ENCODE measurements at places on chromosomes 2 and 18.

DNA sequence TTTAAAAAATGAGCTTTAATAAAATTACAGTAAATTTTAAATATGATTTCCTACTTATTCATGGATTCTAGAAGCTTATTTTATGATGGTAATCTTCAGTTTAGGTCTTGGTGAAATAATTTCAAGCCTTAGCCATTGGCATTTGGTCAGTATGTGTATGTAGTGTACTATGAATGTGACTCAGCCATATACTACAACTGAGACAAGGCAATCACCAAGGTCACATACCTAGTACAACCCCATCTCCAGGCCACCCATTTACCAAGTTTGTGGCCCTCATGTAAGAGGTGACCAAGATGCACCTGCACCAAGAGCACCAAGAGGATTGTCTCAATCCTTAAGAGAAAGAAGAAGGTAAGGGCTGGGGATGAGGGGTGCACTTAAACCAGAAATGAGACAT, 54.8 kb upstream of the FRZB start:
- DNase-seq: no peak

DNA sequence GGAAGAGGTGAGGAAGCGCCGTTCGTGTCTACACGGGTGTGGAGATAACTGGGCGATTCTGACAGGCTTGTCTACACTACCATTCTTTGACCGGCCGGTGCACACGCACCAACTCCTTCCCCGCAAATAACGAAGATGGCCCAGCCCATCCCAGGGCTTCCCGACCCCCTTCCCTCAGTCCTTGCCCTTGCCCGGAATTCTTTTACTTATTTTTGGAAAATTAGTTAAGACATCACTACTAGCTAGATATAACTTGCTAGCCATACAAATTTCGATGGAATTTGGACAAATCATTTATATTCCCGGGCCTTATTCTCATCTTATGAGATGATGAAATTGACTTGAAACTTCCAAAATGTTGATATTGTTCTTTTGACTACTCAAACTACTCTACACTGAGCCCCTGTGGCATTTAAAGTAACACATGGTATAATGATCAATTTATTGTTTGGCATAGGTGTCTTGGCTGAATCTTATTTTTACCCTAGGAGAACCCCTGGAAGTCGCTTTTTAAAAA, 1.3 kb downstream of the ERICH2 start:
- DNase-seq: no peak

- no peak for DNase-seq
Observed at GRCh38 chr2:204898928-204899640, 353.8 kb downstream of the PARD3B start.

DNA sequence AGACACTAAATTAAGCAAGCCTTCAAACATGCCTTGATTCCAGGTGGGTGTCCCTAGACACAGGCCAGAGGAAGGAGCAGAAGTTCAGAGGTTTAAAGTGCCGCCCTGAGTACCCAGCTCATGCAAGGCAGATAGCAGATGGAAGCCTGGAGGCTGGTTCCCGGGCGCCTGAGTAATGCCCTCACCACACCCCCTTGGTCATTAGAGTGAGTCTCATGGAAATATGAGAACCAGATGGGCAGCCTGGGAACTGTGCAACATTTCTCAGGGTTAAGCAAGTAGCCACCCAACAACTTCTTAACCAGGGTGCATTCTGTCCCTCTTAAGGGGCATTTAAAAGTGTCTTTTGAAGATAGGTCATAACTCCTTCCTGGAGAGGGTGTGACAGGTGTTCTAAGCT, 44.1 kb downstream of the TGFA start:
- no peak for DNase-seq

DNA sequence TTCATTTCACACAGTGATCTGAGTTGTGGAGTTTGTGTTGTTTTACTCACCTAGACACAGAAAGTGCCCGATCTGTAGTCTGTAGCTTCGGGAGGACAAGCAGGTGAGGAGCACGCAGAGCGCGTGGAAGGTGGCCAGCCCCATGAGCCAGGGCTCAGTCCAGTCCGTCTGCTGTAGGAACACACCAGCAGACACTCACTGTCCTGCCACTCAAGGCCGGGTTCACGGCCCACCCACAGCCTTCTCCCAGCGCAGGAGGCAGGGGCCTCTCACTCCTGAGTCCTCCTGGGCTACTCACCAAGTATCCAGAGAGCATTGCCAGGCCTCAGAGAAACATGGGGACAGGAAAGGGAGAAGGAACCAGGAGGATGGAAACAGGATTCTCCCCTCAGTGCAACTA, 1.7 kb downstream of the TMEM18 start:
- no peak for DNase-seq

GRCh38 chr2:27875089-27875881, 14.9 kb downstream of the RBKS start:
- DNase-seq: no peak

DNA sequence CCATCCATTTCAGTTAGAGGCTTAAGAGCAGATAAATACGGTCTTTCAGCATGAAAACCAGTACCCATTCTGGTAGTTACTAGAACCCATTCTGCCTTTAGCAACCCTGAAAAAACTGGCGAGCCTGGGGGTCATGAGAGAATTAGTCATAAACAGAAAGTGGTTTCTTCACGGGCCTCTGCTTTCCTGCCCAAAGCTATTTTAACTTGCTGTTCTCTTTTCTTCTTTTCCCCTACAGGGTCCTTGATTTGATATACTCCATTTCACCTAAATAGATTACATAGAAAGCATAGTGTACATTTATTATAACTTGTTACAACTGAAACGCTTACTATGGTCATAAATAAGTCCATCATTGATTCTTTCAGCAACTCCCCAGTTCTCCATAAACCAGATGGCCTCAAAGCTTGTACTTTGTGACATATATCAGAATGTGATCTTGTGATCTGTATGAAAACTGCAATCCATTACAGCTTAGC, 48.3 kb downstream of the WDFY1 start:
- no peak for DNase-seq

GRCh38 chr18:47595831-47596501, 334.5 kb downstream of the SMAD2 start:
- DNase-seq: no peak

GRCh38 chr2:138713069-138713496, 67.1 kb downstream of the NXPH2 start:
- DNase-seq: no peak

- no peak for DNase-seq
Observed at GRCh38 chr2:102187496-102188150, 800 bp downstream of the IL1RL2 start.

DNA sequence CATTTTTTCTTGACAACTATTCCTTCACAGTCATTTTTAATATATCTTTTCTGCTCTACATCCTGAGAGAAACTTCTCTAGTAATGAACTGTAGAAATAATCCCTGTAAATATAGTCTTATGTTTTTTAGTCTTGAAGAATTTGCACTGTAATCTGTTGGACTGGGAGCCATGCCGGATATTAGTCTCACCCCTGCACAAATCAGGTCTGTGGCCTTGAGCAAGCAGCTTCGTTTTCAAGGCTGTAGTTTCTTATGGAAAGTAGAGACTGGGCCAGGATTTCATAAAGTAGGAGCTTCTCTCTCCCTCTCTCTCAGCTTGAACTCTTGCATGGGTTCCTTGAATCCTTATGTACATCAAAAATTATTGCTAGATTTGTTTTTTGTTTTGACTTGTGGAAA, 8.7 kb downstream of the FARP2 start:
- DNase-seq: no peak

GRCh38 chr2:132780651-132781050, 110.6 kb upstream of the LYPD1 start:
- no peak for DNase-seq

- no peak for DNase-seq
Observed at GRCh38 chr2:36415381-36416022, 59.9 kb downstream of the CRIM1 start.

DNA sequence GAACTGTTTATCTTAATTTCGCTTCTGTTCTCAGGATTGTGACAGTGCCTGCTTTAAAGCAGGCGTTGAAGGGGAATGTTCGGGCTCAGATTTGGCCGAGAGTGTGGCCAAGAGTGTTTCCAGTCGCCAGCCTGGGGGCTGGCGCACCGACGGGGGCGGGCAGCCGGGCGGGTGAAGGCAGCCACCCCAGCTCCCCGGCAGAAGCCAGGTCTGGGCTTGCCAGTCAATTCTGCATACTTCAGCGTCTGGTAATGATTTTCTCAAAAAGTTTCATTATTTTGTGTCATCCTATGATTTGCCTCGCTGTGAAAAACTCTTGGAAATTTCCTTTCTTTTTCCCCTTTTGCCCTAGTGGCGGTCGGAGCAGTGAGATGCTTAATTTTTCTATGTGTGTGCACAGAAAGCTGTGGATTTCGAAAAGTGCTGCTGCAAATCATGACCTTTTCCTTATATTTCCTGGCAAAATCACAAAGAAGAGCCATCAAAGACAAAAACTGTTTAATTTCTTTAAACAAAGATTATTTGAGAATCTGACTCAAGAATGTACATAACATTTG, 856 bp downstream of the FAM228A start:
- no peak for DNase-seq

- DNase-seq: no peak
Observed at GRCh38 chr2:69036926-69037325, 23.9 kb downstream of the ANTXR1 start.

DNA sequence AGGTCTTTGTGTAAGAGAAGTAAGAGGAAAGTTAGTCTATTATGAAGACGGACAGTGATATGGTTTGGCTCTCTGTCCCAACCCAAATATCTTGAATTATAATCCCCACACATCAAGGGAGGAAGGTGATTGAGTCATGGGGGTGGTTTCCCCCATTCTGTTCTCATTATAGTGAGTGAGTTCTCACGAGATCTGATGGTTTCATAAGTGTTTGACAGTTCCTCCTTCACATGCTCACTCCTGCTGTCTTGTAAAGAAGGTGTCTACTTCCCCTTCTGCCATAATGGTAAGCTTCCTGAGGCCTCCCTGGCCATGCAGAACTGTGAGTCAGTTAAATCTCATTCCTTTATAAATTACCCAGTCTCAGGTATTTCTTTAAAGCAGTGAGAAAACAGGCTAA, 67.6 kb downstream of the NEURL3 start:
- DNase-seq: no peak

DNA sequence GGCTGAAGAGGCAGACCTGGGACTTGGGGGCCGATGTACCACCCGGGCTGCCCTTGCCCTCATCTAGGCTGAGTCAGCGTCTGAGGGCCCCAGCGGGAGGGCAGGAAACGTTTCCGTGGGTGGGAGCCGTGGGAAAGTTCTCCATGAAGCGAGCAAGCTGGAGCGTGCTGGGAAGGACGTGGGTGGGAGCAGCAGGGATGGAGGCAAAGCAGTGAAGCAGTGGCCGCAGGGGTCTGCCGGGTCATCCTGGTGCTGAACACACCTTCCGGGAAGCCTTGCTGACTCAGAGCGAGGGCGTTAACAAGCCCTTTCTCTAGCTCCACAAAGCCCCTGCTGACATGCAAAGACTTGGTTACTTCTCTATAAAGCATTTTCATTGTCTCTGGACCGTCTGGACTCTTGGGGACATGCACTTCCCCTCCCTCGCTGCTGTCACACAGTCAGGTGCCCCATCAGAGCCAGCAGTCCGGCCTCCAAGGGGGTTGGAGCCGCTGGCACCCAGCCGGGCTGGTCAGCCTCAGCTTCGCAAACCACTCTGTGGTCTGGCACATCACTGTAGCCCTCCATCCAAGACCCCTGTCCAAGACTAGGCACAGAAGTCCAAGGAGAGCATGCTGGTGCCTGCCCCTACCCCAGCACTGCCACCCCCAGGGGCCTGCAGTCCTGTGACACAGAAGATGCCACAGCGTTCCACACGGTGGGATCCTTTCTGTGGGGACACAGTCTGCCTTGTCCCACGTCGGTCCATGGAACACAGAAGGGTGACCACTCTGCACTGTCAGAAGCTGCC, 115.1 kb upstream of the GPC1 start:
- no peak for DNase-seq

- DNase-seq: no peak
Observed at GRCh38 chr2:137968477-137969417, 4.5 kb downstream of the HNMT start.

DNA sequence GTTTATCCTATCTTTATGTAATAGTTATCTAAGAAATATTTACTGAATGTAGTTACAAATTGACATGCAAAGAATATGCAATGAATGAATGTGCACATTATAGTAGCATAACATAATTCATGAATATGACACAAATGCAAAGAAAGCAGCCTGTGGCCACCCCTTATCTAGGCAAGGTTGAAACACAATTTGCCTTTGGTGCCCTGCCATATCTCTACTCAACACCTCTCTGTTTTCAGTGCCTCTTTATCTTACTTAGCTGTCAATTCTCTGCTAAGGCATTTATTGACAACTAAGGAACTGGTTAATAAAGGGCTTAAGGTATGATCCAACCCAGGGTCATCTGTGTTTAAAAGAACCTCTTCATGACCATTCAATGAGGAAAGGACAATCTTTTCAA, 18.9 kb downstream of the REV1 start:
- no peak for DNase-seq

- DNase-seq: no peak
Observed at GRCh38 chr2:4356109-4356508, 652.7 kb downstream of the DCDC2C start.

DNA sequence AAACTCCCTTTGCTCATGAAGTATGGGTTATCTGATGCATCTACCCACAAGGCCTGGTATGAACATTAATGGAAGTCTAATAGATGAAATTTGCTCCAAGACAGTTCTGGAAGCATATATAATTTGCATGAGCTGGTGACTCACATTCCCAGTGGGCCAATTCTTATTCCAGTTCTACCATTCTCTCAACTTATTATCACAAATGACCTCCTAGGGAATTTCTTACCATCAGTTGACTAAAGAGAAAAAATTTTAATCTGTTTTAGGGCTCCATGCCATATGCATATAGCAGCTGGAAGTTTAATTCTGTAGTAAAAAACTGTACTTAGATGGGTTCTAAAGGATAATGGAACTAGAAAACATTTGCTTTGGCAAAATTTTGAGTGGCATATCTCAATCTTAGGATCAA, 165.2 kb upstream of the COL3A1 start:
- DNase-seq: no peak

DNA sequence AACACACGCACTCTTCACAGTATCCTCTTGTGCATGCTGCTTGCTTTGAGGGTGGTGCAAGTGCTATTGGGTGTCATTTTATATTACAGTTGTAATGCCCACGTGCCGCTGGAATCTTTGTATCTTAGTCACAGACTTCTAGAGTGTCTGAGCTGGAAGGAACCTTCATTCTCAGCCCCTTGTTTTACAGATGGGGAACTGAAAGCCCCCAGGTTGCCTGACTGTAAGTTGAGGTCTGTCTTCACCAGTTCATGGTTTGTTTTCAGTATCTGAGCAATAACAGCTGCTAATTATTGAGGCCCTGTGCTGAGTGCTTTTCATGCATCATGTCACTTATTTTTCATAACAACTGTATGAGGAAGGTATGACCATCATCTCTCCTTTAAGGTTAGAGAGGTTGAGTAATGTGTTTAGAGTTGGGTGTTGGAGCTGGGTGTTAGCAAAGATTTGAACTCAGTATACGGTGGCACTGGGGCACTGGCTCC, 77.0 kb downstream of the PRKCE start:
- DNase-seq: no peak

- no peak for DNase-seq
Observed at GRCh38 chr2:100018341-100019193, 123.8 kb downstream of the AFF3 start.

GRCh38 chr2:172278667-172279066, 148.7 kb upstream of the ITGA6 start:
- DNase-seq: no peak
